ENCODE measurements at places on chromosomes 11 and 22.

DNA sequence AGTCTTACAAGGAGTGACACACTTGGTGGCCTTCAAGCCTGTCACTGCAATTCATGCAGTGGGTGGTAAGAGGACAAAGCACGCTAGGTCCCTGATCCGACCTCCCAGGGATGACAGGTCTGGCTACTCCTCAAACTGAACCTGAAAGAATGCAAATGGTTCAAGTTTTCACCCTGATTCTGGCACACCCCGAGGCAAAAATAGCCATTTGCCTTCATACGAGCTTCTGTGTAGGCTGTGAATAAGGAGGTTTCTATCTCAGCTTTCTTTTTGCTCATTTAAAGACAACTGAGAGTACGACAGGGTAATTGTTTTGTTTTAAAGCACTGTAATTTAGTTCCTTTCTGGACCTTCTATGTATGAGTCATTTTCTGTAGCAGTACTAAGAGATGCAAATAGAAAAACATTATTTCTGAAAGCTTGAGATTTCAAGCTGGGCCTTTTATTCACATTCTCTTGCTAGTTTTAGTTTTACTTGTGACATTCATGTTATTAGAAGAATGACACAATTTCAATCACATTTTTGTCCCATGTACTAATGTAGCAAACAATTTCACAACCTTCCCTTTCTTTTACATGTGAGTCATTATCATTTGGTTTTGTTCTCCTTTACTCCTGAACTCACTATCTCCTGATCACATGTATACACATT is 56.6 kb upstream of the FDX1 start:
- DNase-seq = no peak

DNA sequence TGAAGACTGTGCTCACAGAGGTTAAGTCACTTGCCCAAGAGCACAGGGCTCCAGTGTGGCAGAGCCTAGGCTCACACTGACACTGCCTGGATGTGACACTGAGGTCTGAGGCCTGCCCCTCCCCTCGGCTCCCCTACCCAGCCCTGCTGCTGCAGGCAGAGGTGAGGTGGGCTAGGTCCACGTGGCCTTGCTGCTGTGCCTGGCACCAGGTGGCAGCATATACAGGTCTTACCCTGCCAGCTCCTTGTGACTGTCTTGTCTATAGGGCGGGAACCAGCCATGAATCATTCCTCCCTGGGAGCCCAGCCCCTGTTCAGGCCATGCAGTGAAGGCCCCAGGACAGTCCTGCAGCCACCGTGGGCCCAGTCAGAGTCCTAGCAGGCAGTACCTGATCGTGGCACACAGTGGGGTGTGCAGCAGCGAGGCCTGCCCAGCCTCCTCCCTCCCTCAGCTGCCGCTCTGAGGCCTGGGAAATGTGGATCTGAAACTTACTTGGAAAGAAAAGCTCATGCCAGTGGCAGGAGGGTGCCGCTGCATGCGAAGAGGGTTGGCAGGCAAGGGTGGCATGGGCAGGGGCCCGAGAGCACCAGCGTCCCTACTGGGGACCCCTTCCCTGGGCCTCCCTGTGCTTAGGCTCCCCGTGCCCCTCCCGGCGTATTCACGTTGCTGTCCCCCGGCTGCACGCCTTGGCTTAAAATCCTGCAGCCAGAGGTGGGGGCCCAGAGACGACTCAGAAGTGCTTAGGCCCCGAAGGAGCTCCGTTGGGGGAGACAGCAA is 1.2 kb upstream of the CERK start:
- no peak for DNase-seq

- no peak for DNase-seq
These were observed at the start of gene LARGE2 for GRCh38 chr11:45922425-45923082. Gene LARGE2 (plus strand): TSS chr11:45922656. CDS start chr11:45922883, 227 bp downstream.

GRCh38 chr11:103079833-103080232 is 12.1 kb downstream of the DCUN1D5 start:
- no peak for DNase-seq

DNA sequence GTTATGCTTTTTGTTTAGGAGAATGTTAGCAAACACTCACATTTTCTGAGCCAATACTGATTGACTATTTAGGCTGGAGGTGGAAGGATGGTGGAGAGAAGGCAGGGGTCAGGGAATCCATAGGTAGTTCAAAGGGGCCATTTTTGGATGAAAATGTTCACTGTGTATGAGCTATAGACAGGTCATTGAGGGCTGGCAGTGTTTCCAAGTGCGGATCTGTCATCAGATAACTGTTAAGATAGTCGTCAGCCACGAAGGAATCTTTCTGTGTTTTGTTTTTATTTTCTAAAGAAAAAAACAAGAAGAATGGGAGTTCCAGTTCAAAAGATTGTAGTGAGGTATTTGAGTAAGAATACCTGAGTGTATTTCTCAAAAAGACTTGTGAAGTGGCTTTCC is 3.1 kb downstream of the KCNJ5 start:
- no peak for DNase-seq

DNA sequence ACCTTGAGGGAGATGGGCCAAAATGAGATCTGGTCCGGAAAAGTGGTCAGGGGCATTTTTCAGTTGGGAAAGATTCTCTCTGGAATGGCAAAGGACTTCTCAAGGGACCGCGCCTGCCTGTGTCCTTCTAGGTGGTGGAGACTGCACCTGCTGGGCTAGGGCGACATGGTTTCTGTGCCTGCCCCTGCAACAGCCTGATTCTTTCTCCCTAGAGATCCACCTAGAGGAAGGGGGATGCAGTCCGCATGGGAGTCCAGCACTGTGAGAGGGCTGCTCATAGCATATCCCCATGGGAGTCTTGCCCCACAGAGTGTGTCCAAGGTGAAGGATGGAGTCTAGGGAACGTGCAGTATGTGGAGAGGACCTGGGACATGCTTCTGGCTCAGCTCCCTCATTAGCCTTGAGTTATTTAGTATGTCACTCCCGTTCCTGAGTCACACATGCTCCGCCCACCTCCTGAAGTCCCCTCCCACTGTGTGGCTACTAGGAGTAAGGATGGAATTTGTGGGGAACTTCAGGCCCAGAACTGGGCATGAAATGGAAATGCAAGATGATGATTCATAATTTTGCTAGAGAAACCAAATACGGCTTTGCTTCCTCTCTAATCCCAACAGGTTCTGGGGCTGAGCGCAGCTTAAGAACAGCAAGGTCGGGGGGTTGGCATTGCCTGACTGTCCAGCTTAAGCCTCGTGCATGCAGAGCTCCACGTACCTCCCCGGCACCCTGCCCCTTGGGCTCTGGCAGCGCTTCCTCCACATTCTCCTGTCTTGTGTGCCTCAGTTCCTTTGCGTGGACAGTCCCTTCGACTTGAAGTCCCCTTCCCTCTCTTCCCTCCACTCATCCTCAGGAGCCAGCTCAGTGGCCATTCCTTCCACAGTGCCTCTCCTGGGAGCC is 35.0 kb downstream of the GRIK4 start:
- DNase-seq = no peak

DNA sequence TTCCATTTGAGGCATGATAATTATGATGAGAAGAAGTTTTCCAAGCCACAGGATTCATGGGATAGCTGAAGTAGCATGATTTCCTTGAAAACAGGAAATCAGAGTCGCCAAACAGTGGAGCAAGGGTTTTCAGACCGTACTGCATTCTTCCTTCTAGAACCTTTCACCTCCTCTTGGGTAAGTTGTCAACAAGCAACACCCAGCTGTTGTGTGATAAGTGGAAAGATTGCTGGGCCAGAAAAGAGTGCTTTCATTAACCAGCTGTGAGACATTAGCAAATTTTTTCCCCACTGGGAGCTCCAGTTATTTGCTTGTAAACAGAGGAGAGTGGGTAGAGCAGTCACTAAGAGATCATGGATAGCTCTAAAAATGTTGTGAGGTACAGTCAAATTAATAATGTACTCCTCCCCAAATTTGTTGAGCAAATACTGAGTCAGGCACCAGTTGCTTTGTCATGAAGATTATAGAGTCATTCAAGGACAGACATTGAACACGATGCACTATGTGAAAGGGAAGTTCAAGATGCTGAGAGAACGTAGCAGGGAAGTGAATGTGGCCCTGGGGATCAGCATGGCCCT is 11.7 kb upstream of the MPEG1 start:
- DNase-seq = no peak

DNA sequence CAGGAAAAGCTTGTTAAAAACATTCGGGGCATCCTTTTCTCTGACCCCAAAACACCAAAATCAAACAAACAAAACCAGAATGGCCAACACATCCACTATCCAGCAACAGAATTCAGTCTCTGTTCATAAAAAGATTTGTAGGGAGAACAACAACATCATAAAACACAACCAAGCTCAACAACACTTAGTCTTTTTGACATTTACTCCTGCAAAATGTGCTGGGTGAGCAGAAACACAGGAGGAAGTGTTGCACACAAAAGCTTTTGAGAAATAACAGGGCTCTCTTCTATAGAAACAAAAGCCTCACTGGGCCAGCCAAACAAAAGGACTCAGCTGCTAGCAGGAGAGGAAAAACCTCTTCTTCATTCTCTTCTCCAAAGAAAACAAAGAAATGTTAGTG is 736.0 kb upstream of the CCDC90B start:
- DNase-seq = no peak
